ENCODE measurements at places on chromosomes 4 and X. TPM values are rescaled to one million over a fixed set of nuclear protein-coding genes. Genes with fewer than 3 reads are reported as not detected.

GRCh38 chrX:123108513-123109427, 75.3 kb upstream of the GRIA3 start:
- no peak for DNase-seq

GRCh38 chr4:84384801-84385200, 114.3 kb downstream of the NKX6-1 start:
- no peak for DNase-seq

DNA sequence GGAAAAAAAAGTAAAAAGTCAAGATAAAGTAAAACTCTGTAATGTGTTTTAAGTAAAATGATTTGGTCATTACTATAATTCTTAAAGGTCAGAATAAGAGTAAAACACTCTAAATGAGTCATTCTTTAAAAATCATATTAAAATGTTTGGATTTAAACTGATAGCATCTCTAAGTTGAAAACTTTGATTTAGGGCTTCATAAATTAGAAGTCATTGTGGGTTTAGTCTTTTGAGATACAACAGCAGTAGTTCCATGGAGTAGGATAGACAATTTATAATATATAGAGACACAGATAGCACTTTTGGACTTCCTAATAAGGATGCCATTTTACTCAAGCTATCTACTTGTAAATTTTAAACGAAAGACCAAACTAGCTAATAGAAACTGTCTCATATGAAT, 77.1 kb upstream of the PABPC4L start:
- peak; percentile 81 for DNase-seq

The OPHN1 gene
- 2.7 TPM for total RNA-seq

DNA sequence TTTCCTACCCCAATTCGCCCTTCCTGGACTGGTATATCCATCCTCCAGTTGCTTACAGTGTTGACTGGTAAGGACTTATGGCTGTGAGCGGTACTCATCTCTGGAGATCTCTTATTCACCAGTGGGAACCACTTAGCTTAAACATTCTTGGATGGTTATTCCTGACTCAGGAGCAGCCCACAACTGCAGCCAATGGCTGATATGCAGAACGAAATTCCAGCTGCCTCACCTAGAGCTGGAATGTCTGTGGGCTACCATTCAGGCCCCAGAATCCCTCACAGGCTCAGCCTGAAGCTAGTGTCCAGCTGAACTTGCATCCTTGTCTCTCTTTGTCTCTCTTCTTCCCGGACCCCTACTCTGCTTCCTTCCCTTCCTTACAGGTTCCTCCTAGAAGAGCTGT, 138.9 kb upstream of the SMIM31 start:
- peak; percentile 2 for DNase-seq

The CNGA1 gene
- total RNA-seq: not detected

The SSX2 gene
- not detected for total RNA-seq

- no peak for DNase-seq
Measured at GRCh38 chrX:110407910-110408545, 49.4 kb downstream of the RTL9 start.

DNA sequence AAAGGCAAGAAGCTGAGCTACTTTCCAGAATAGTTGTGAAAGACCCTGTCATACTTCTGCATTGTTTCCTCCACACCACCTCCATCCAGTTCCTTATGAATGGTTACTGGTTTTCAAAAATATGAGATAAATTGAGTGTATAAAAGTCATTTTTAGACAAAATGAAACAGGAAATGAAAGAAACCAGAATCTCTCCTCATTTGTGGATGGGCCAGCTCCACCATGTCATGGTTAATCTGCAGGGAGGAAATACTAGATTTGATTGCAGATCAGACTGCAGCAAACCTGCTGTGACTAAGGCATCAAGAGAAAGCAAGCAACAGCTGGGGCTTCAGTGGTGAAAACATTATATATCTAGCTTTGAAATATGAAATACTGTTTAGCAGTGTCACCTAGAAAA, 23.8 kb downstream of the F9 start:
- DNase-seq: no peak

DNA sequence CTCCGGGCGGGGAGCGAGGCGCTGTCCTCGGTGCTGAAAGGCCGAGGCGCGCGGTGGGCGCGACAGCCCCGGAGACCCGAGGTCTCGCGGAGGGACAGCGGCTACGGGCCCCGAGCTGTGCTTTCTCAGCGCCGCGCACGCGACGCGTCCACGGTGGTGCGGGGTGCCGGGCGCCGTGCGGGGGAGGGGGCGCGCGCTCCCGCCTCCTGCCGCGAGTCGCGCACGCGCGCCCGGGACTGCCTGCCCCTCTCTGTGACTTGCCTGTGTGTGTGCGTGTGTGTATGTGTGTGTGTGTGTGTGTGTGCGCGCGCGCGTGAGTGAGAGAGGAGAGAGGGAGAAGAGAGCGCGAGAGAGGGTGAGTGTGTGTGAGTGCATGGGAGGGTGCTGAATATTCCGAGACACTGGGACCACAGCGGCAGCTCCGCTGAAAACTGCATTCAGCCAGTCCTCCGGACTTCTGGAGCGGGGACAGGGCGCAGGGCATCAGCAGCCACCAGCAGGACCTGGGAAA, at the start of gene GRIA2:
Gene GRIA2 (plus strand): TSS at position 358 of the 511 bp plus-strand sequence. CDS start 315 bp downstream, outside the sequence.
- peak; percentile 46 for DNase-seq

DNA sequence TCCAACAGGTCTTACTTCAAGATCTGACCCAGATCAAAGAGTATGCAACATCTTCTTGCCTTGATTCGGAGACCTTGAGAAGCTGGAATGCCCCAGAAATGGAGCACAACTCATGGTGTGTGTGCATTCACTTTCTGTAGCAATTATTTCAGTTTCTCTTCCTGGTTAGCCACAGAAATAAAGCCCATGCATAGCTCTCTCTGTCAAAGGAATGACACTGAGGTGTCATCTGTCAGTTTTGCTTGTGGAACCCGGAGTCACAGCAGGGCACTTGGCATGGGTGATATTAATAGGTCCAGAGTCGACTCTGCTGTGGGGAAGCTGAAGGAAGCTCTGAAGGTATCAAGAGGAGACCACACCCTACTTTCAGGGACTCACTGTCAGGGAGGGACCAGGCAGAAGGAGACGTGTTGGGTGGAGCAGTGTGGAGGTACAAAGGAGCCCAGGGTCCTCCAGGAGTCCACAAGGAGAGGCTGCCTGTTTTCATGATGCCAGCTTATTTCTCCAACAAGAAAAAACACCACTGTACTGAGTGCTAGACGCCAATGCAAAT, 10.7 kb downstream of the CLNK start:
- DNase-seq: no peak

The TAPT1 gene
- 7.8 TPM for total RNA-seq

DNA sequence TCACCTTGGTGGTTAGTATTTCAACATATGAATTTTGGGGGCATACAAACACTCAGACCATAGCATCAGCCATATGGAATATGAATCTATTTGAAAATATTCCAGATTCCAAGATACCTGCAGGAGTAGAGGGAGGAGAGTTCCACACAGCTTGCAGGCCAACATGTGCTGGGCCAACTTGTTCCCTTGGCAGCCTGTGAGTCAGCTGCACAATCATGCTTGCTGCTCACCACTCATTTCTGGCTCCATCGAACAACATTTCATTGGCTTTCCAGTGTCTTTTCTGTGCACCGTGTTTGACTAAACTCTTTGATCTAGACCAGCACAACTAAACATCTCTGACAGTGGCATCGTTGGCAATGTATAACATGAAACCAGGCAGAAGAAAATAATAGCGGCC, 282.5 kb upstream of the RASGEF1B start:
- no peak for DNase-seq

DNA sequence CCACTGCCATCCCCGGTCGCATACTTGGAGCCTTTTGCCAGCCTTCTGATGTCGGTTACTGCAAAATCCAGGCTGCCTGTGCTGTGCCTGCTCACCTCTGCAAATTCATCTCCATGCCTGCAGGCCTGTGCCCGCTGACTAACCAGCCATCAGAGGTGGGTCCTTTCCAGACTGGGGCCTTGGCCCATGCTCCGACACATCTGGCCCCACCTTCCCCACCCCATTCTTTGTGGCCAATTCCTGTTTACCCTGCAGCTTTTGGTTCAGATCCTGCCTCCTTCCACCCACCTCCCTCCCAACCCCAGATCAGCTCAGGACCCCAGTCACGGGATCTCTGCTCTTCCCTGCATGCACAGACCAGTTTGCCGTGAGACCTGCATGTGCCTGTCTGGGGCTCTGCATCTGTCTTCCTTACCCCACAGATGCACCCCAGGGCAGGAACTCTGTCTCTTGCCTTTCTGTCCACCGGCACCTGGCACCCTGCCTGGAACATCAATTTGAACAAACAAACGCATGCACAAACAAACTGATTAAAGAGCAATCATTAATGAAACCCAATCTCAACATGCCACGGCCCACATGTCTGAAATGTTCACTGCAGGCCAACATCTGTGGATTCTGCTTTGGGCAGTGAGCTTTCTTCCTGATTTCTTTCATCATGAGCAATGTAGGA, 112.8 kb upstream of the PSAPL1 start:
- no peak for DNase-seq

- no peak for DNase-seq
Measured at GRCh38 chr4:54447304-54447703, 210.5 kb upstream of the KIT start.

GRCh38 chr4:17510582-17510981, 1.3 kb downstream of the QDPR start:
- DNase-seq: no peak

- DNase-seq: no peak
Measured at GRCh38 chr4:155773196-155773800, 14.5 kb downstream of the GUCY1B1 start.

DNA sequence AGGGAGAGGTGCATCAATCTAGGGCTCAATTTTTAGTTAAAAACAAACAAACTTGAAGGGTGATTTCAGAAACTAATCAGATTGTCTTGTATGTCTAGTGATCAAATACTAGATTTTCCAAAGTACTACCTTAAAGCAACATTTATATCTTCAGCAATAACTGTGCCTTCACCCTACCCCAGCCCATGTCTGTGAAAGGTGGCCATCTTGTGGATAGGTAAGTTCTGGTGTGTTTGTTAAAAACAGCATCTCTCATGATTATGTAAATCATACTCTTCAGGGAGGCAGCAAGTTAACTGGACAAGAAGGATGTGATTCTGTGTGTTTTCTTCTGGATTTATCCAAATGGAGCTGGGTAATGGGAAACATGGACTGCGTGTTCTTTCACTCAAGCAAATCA, 81.4 kb upstream of the ACSL1 start:
- DNase-seq: no peak

- no peak for DNase-seq
Measured at GRCh38 chr4:179509489-179509888, 2067.3 kb upstream of the AGA start.

The SMIM10 gene
- 0.40 TPM for total RNA-seq

GRCh38 chr4:12555011-12555410, 929.1 kb downstream of the RAB28 start:
- DNase-seq: no peak

DNA sequence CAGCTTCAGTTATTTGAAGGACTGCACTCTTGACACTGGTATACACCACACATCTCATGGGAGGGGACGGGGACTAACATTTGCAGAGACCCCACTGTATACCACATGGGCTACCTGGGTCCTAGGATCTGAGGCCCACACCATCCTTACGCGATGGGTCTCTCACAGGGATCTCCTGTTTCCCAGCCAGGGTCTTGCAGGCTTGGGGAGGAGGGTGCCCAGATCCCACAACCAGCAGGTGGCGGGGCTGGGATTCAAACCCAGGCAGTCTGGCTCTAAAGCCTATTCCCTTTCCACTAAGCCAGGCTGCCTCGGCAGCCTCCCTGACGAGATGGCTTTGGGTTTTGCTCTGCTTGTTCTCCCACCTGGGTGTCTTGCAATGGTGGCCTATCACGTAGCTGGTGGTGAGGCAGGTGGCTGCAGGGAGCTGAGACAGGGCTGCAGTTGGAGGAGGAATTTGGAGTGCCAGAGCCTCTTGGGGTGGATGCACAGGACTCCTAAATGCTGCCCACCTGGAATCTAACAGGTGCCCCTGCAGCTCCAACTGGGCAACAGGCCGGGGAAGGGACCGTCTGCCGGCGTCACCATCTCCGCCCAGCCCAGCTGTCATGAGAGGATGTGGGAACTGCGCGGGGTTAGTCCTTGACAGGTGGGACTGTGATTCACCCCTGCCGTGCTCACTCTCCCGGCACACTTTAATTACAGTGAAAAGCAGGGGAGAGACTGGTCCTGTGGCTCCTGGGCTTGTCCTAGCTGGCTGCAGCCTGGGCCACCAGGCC, 110.7 kb downstream of the PSAPL1 start:
- DNase-seq: peak; percentile 55

DNA sequence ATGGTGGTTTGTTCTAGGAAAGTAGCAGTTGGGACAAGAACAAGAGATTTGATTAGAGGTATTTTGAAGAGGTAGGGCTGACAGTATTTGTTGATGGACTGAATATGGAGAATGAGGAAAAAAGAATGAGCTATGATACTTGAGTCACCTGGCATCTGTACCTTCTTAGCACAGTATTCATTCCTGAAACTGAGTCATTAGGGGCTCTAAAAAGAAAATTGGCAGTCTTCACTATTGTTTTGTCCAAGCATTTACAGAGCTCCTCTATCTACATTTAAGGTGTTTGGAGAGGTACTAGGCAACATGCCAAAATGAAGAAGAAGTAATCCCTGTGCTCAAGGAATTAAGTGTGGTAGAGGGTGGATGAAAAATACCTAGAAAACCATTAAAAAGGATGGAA, 165.8 kb downstream of the SHROOM4 start:
- DNase-seq: no peak

- DNase-seq: no peak
Measured at GRCh38 chrX:46383006-46383405, 162.2 kb downstream of the ZNF674 start.

GRCh38 chrX:130994671-130995070, 63.5 kb upstream of the ARHGAP36 start:
- no peak for DNase-seq

- peak; percentile 24 for DNase-seq
Measured at GRCh38 chr4:65670331-65671031, at the start of gene EPHA5. Gene EPHA5, minus strand, starts transcription at chr4:65670489. Its CDS starts 747 bp downstream, at chr4:65669742.

The CENPVL1 gene
- not detected for total RNA-seq

DNA sequence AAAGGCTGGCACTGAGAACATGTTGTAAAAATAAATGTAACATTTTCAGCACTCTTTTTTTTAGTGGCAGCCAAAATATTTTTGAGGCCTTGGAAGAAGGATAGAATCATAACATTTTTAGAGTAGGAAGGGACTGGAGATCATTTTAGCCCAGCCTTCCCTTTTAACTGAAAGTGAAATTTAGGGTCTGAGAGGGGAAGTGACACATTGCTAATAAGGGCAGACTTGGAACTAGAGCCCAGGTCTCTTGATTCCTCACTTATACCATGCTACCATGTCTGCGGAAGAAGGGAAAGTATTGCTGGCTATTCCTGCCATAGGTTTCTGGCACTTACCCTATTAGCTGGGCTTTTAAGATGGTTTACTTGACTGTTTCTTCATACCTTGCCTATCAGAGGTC, 4.8 kb downstream of the WDR44 start:
- DNase-seq: no peak

DNA sequence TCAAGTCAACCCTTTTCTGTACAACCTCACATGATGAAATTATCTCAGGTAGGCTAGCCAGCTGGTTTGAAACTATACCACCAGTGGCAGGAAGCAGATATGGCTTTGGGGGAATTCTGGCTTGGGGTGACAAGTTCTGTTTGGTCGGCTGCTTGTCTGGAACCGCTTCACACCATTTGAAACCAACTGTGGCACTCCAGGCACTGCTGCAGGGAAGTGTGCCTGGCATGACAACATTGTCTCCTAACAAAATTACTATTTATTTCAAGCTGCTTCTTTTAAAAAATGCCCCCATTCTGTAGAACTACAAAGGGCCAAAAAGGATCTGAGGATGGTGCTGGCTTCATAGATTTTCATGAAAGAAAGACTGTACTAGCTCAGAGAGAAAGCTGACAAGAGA, 37.1 kb upstream of the GPM6B start:
- DNase-seq: no peak
